ENCODE measurements at places on chromosomes 6 and 20. TPM values are rescaled to one million over a fixed set of nuclear protein-coding genes. Genes with fewer than 3 reads are reported as not detected.

Gene EFCAB8
- not detected for total RNA-seq

Gene PREX1
- total RNA-seq = 20.4 TPM

Gene POU3F2
- not detected for total RNA-seq

Gene ARMH2
- not detected for total RNA-seq

Gene RBL1
- total RNA-seq = 2.6 TPM

Gene COL20A1
- not detected for total RNA-seq

DNA sequence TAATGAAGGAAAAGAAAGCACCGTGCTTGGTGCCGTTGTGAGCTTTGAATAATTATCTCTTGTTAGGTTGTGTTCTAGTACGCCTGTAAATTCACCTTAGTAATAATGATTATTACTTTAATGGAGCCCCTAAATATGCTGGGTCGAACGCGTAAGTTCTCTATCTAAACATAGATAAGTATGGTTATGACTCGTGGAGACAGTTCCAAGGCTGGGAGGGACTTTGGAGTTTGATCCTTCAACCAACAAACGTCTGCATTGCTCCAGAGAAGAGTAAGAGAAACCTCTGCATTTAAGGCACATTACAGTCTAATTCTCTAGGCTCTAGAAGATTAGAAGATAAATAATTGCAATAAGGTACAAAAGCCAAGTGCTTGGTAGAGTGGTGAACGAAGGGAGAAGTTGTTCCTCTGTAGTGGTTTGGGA lies 514 bp downstream of the ACOT13 start:
- peaks cover 21% of the 10 kb centered on the region for H3K36me3 ChIP-seq
- no peaks in the 10 kb centered on the region for H3K27me3 ChIP-seq
- peak overlapping the region; percentile 85 for H3K4me3 ChIP-seq
- H3K27ac ChIP-seq = peak overlapping the region; percentile 87
- no peak for DNase-seq
- H3K4me1 ChIP-seq = peaks cover 4% of the 10 kb centered on the region

DNA sequence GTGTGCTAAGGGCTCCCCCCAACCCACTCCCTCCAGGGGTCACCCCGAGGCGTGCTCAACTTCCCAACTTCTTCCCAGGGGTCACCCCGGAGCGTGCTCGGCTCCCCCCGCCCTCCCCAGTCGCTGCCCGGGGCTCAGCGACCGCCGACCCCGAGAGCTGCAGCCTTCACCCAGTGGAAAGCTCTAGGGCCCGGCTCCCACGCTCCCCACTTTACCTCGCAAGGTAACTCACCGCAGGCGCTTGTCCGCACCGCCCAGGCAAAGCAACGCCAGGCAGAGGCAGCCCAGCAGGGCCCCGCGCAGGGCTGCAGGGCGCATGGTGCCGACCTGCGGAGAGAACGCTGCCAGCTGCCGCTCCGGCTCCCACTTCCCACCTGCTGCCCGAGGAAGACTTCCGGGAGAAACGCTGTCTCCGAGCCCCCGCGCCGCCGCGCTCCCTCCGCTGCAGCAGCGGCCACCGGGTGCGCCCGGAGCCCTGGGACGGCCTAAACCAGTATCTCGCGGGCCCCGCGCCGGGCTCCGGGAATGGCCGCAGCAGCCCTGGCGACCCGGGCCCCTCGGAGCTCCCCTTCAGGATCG lies 396 bp downstream of the RNASET2 start:
- H3K4me1 ChIP-seq = no peaks in the 10 kb centered on the region
- H3K27ac ChIP-seq = peak overlapping the region; percentile 84
- H3K4me3 ChIP-seq = peak overlapping the region; percentile 91
- no peaks in the 10 kb centered on the region for H3K27me3 ChIP-seq

GRCh38 chr6:150880336-150880735 lies 14.8 kb downstream of the MTHFD1L start:
- H3K27me3 ChIP-seq = no peaks in the 10 kb centered on the region
- DNase-seq = no peak
- peaks cover 25% of the 10 kb centered on the region for H3K4me1 ChIP-seq
- H3K4me3 ChIP-seq = no peak overlapping the region
- H3K36me3 ChIP-seq = peaks cover 3% of the 10 kb centered on the region

DNA sequence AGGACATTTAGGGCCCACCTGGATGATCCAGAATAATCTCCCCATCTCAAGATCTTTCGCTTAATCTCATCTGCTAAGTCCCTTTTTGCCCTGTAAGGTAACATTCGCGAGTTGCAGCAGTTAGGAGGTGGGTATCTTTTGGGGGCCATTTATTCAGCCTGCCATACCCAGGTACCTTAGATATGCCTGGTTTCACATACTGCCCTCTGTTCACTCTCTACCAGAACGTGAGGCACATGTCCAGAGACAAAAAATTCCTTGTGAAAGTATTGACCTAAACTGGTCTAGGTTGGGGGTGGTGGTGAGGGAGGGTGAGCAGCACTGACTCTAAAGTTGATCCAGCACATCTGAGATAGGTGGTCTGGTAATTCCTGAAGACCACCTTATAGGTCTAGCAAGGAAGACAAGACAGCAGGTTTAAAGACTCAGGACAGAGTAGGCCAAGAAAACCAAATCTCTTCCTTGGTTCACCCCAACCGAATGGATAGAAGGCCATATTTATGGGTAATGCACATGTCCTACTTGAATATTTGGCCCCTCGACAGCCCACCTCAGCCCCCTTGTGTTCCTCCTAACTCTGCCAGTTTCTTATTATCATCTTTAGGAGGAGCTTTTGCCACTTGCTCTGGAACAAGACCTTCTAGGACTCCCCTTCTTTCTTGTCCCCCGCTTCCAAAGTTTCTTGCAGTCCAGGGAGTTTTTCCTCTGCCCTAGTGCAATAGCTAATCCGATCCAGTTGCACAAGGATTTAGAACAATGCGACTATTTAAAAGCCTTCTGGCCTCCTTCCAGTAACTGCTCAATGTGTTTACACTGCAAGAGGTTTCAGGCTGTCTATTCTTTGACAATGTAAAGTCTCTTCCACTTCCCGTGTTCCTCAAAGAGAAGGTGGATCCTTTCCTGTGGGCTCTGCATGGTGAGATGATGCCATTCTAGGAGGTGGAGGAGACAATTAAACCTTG lies 213.0 kb upstream of the LAMP5 start:
- no peaks in the 10 kb centered on the region for H3K27me3 ChIP-seq
- H3K27ac ChIP-seq = peak overlapping the region; percentile 24
- H3K36me3 ChIP-seq = no peaks in the 10 kb centered on the region

GRCh38 chr6:142373268-142374090 lies 71.7 kb downstream of the ADGRG6 start:
- no peaks in the 10 kb centered on the region for H3K36me3 ChIP-seq
- H3K4me3 ChIP-seq = no peak overlapping the region
- H3K4me1 ChIP-seq = no peaks in the 10 kb centered on the region
- H3K27ac ChIP-seq = no peak overlapping the region

DNA sequence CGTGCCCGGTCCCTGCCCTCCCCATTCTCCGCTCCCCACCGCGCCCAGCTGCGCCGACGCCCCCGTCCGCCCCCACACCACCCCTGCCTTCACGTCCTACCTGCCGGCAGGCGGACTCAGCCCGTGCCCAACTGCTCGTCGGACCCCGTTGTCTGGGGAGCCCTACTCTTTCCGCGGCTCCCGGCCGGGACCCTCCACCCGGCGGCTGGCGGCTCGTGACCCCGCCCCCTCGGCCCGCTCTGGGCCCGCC lies at the start of gene SERAC1:
SERAC1 (minus strand) TSS at position 223 of the 250 bp plus-strand sequence. CDS start 9,899 bp downstream, outside the sequence.
- peaks cover 15% of the 10 kb centered on the region for H3K4me1 ChIP-seq
- peaks cover 4% of the 10 kb centered on the region for H3K36me3 ChIP-seq
- no peaks in the 10 kb centered on the region for H3K27me3 ChIP-seq
- DNase-seq = no peak

GRCh38 chr6:149728499-149729234 lies 10.8 kb upstream of the LATS1 start:
- H3K4me3 ChIP-seq = no peak overlapping the region
- H3K36me3 ChIP-seq = peaks cover 15% of the 10 kb centered on the region
- no peaks in the 10 kb centered on the region for H3K27me3 ChIP-seq
- no peak for DNase-seq

DNA sequence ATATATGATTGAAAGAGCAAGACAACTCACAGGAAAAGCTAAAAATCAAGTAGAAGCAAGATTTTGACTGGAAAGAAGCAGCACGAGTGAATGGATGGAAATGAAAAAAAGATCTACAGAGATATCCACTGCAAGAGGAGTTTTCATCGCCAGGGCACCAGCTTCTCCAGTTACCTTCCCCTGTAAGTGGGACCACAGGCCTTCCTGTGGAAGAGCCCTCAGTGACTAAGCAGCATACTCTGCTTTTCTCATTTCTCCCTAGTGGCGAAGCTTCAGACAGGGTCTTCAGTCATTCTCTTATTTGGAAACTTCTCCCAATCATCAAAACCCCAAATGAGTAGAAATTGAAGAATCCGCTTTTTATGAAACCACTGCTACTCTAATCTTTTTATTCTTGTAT lies 40.5 kb downstream of the ADGRB3 start:
- H3K4me1 ChIP-seq = no peaks in the 10 kb centered on the region
- no peak for DNase-seq
- no peaks in the 10 kb centered on the region for H3K27me3 ChIP-seq
- no peaks in the 10 kb centered on the region for H3K36me3 ChIP-seq
- H3K27ac ChIP-seq = no peak overlapping the region

- no peaks in the 10 kb centered on the region for H3K36me3 ChIP-seq
- no peaks in the 10 kb centered on the region for H3K27me3 ChIP-seq
- H3K27ac ChIP-seq = no peak overlapping the region
- DNase-seq = no peak
- no peak overlapping the region for H3K4me3 ChIP-seq
Measured at GRCh38 chr6:77172578-77172977, 290.7 kb downstream of the HTR1B start.

DNA sequence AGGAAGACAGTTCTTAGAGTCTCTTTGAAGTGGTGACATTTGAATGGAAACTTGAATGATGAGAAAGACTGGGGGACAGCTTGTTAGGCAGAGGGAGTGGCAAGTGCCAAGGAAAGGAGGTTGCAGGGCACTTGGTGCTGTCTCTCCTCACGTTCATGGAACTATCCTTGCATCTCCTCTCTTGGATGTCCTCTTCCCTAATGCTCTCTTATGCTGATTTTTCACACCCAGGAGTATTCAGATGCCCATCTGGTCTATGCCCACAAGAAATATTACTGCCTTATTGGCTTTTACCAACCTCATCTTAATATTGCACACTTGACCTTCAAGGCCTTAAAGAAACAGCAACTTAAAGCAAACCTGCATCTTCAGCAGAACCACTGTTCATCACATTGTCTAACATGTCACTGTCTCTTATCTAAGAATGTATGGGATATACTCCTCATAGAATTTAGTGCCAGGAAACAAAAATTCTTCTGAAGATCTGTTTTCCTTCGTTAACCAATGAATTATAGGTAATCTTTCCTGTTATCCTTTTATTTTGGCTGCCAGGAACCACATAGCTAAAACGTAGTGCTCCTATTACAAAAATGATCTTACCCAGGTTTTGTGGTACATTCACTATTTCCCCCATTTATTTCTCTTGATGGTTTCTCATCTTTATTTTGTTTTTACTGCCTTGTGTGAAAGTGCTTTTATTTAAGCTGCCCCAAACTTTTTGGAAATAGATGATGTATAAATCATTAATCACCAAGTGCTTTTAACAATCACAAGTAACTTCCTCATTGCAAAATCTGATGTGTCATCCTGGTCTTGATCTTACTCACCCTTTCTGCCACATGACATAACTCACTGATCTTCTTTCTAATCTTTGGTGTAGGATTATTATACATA lies 12.8 kb downstream of the RGS17 start:
- no peaks in the 10 kb centered on the region for H3K4me1 ChIP-seq
- no peak for DNase-seq
- no peaks in the 10 kb centered on the region for H3K27me3 ChIP-seq
- H3K27ac ChIP-seq = no peak overlapping the region
- no peaks in the 10 kb centered on the region for H3K36me3 ChIP-seq

DNA sequence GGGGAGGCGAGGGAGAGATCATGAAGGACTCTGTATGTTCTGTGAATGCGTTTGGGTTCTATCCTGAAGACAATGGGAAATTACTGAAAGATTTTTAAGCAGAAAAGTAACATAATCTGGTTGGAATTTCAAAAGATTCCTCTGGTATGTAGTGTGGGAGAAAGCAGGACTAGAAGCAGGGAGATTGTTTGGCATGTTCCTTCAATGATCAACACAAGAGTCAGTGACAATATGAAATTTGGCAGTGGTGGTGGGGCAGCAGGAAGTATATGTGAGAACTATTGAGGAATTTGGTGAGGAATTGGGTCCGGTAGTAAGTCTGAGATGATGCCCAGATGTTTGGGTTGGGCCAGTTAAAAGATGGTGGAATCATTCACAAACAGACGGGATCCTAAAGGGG lies 348.7 kb downstream of the CD83 start:
- H3K27ac ChIP-seq = no peak overlapping the region
- no peak overlapping the region for H3K4me3 ChIP-seq
- no peak for DNase-seq
- no peaks in the 10 kb centered on the region for H3K4me1 ChIP-seq

- no peak for DNase-seq
- peaks cover 22% of the 10 kb centered on the region for H3K4me1 ChIP-seq
- H3K36me3 ChIP-seq = no peaks in the 10 kb centered on the region
- no peak overlapping the region for H3K27ac ChIP-seq
Measured at GRCh38 chr20:37385176-37385575, 39.2 kb downstream of the SRC start.

- H3K4me1 ChIP-seq = no peaks in the 10 kb centered on the region
- no peak overlapping the region for H3K4me3 ChIP-seq
- H3K27ac ChIP-seq = no peak overlapping the region
- no peaks in the 10 kb centered on the region for H3K36me3 ChIP-seq
- DNase-seq = no peak
- H3K27me3 ChIP-seq = no peaks in the 10 kb centered on the region
Measured at GRCh38 chr20:4919047-4919704, 82.1 kb downstream of the SLC23A2 start.

DNA sequence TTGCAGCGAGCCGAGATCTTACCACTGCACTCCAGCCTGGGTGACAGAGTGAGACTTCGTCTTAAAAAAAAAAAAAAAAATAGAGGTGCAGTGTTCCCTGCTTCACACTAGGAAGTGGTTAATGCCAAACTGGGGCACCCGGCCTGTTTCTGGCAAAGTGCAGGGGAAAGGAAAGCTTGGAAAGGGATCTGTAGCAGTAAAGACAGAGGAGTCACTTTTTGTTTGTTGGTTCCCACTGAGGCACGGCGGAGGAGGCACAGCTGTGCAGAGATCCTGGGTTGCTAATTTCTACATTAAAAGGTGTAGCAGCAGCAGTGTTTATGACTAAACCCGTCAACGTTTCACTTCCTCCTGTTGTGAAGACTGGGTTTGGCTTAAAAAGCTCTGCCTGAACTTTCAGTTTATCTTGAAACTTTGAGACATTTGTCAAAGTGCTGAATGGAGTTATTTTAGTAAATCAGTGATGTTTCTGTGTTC lies 125.6 kb downstream of the CARMIL1 start:
- peak overlapping the region; percentile 31 for H3K4me3 ChIP-seq
- no peak overlapping the region for H3K27ac ChIP-seq
- no peak for DNase-seq
- H3K4me1 ChIP-seq = peaks cover 19% of the 10 kb centered on the region
- H3K36me3 ChIP-seq = no peaks in the 10 kb centered on the region
- no peaks in the 10 kb centered on the region for H3K27me3 ChIP-seq

- H3K27me3 ChIP-seq = no peaks in the 10 kb centered on the region
- H3K4me3 ChIP-seq = no peak overlapping the region
- H3K27ac ChIP-seq = no peak overlapping the region
- no peak for DNase-seq
Measured at GRCh38 chr6:126530775-126531174, 190.9 kb downstream of the CENPW start.

- no peaks in the 10 kb centered on the region for H3K27me3 ChIP-seq
- DNase-seq = no peak
Measured at GRCh38 chr6:1917626-1918371, 308.1 kb downstream of the FOXC1 start.
